ENCODE measurements at places on chromosomes 1 and 21.

DNA sequence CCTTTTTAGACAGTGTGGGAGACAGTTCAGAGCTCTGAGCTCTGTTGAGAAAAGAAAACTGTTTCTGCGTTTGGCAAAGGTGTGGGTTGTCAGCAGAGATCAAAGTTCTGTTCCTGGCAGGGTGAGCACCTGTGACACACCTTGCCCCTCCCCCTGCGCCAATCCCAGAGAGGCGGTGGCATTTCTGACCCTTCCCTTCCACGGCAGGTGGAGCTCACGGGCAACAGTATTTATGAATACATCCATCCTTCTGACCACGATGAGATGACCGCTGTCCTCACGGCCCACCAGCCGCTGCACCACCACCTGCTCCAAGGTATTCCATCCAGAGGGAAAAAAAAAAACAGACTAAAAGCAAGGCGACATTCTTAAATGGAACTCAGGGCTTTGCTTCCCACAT lies 20.7 kb downstream of the SIM2 start:
- no peak for DNase-seq

- no peak for DNase-seq
These were observed 119.0 kb upstream of the NFIA start for GRCh38 chr1:60963167-60963940.

GRCh38 chr1:162018418-162018817 lies 5.3 kb downstream of the OLFML2B start:
- no peak for DNase-seq

- DNase-seq: no peak
These were observed 19.1 kb downstream of the GPR88 start for GRCh38 chr1:100556925-100557605.

DNA sequence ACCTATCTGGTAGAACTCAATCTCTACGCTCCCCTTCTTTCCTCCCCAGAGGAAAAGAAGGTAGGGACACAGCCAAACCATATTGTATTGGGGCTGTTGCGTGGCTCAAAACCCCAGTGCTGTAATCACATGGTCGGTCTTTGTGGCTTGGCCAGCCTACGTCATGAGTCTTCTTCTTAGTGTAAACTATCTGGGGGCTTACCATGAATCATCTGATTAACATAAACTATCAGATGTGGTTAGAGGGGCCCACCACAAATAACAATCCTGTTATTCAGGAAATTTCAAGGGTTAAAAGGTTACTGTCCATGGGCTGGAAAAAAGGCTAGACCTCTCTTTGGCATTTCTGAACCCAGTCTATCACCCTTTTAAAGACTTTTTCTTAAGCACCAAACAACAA lies 49.5 kb upstream of the GPR52 start:
- DNase-seq: no peak

DNA sequence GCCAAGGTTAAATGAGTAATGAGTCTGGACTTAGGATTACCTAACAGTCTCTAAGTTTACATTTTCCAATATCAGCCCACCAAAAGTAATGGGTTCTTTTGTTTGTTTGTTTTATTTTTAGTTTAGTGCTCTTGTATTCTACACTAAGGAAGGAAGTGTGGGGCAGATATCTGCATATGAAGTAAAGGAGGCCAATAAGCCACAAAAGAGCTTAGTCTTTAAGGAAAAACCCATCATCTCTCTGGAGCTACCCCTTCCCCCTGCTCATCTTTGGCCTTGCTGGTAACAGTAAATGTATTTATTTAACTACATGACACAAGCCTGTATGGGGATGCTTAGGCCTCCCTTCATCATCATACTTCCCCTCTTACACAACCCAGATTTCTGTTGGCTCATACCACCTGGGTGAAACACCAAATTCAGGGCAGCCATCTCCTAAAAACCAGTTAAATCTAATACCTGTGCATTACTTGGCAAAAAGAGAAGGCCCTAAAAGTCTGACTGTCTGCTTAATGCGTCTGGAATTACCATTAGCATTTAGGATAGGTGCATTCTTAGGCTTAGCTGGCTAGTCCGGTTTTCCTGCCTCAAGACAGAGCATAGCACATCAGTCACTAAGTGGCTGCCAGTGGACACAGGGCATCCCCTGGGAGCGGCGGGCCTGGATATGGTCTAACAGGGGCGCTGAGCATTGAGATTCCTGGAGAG lies 96.8 kb upstream of the ADGRL2 start:
- DNase-seq: no peak

- no peak for DNase-seq
These were observed 248.9 kb upstream of the HOOK1 start for GRCh38 chr1:59565611-59566410.

GRCh38 chr1:7678491-7679158 lies 92.5 kb upstream of the VAMP3 start:
- no peak for DNase-seq

GRCh38 chr1:200909071-200909470 lies 14.4 kb downstream of the INAVA start:
- no peak for DNase-seq

GRCh38 chr1:198902655-198903054 lies 263.8 kb downstream of the PTPRC start:
- DNase-seq: no peak

GRCh38 chr1:22229379-22229778 lies 86.5 kb upstream of the WNT4 start:
- peak; percentile 94 for DNase-seq

- no peak for DNase-seq
These were observed 85.9 kb downstream of the PSMG1 start for GRCh38 chr21:39097335-39097861.

GRCh38 chr1:2523191-2523890 lies 3.1 kb downstream of the PANK4 start:
- DNase-seq: no peak

- peak; percentile 67 for DNase-seq
These were observed 14.3 kb downstream of the PLEKHA6 start for GRCh38 chr1:204345438-204345841.

DNA sequence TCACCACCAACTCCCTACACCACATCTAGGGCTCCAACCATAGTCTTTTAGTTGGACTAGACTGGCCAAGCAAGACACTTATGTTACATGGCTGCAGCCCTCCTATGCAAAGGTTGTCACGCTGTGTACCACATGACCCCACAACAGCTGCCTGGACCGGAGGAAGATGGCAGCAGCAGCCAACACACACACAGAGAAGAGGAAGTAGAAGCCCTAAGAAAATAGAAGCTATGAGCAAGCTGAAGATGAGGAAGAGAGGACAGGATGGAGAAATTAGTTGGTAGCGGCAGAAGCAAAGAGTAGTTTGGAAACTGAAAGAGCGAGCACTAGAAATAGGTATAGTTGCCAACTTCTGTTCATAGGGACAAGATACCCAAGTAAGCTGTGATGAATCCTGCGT lies 60.8 kb upstream of the RALGPS2 start:
- DNase-seq: no peak

- no peak for DNase-seq
These were observed 17.8 kb downstream of the COPA start for GRCh38 chr1:160325252-160325651.

DNA sequence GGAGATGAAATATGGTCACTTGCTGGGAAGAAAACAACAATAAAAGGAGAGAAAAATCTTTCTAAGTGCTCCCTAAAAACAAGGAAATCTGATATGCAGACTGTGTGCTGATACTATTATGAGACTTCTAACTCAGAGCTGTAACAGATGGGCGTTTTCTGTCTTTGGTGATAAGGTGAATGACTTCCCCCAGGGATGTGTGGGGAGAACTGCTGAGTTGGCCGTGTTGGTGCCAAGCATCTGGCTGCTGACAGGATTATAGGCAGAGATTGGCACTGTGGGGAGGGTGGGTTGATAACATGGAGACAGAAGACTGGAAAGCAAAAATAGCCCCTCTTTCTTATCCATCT lies 438.5 kb upstream of the PLXNA2 start:
- no peak for DNase-seq

- DNase-seq: peak; percentile 86
These were observed 32.9 kb downstream of the JAK1 start for GRCh38 chr1:64933296-64934070.

GRCh38 chr1:207925210-207925609 lies 14.3 kb upstream of the CD34 start:
- DNase-seq: no peak

GRCh38 chr1:17094664-17095063 lies 24.6 kb downstream of the PADI2 start:
- DNase-seq: no peak

DNA sequence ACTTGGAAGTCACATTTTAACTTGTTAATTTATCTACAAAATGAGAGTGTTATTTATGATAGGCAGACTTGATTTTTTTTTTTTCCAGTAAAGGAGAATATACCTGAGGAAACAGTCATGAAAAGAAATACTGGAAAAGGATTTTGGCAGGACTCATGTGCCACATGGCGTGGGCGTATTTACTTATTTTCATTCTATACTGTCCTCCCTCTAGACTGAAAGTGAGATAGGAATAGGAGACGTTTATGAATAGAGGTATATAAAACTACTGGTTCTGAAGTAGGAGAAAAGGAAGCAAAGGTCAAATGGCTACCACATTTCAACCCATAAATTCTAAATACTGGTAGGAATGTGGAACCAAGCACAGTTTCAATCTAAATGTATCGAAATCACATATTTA lies 94.8 kb upstream of the MPC2 start:
- no peak for DNase-seq

DNA sequence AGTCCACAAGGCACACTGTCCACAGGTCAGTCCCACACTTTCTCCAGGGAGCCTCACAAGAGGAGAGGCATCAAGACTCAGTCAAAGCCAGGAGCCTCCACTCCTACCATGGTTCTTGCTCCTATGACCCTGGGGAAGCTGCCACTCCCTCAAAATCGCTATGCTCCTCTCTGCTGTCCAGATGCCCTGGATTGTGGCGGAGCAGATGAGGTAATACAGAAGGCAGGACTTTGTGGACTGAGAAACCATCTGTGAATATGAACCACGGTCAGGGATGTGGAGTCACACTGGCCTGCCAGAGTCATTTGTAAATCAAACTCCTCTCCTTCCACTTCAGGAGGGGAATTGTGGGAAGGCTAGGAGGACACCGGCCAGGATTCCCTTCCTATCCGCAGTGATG lies 20.6 kb downstream of the VWA5B1 start:
- no peak for DNase-seq

- DNase-seq: no peak
These were observed 17.4 kb downstream of the TNFRSF1B start for GRCh38 chr1:12184008-12184681.

DNA sequence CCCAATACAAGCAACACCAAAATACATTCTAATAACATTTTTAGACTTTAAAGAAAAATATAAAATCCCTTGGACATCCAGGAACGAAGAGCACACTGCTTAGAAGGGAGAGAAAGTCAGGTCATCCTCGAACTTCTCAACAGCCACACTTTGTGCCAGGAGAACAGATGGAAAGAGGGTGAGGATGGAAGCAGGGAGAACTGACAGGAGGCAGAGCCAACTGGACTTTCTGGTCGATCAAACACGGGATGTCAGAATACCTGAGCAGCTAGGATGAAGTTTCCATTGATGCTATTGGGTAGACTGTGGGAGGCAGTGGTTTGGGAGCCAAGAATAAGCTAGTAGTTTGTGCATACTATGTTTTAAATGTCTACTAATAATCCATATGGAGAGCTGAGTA lies 111.4 kb downstream of the TOMM20 start:
- no peak for DNase-seq

- DNase-seq: no peak
These were observed 243.1 kb downstream of the S1PR1 start for GRCh38 chr1:101479945-101480344.

- DNase-seq: no peak
These were observed 41.2 kb downstream of the DMRTB1 start for GRCh38 chr1:53500204-53501064.

Data from RCC 7860 (cell line).